Activated naive CD4-positive, alpha-beta T cell treated with anti-CD3 and anti-CD28 coated beads for 36 hours (primary cell): ENCODE measurements at places on chromosomes 6 and 20. TPM values are rescaled to one million over a fixed set of nuclear protein-coding genes. Genes with fewer than 3 reads are reported as not detected.

DNA sequence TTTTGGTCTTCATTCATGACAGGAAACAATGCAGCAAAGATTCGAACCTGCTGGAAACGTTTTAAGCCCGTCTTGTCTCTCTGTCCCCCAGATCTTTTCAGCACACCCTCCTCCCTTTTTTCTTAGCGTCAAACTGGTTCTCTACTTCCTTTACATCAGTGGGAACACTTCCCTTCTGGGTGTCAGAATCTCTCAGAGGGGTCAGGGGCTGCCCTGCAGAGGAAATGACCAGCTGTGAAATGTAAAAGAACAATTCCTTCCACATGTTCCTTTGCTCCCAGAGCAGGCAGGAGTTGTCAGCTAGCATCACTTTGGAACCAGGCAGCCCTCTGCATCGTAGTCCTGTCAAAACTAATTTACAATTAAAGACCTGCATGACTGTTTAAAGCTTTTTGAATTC is 619.0 kb downstream of the TFAP2A start:
- DNase-seq: no peak

DNA sequence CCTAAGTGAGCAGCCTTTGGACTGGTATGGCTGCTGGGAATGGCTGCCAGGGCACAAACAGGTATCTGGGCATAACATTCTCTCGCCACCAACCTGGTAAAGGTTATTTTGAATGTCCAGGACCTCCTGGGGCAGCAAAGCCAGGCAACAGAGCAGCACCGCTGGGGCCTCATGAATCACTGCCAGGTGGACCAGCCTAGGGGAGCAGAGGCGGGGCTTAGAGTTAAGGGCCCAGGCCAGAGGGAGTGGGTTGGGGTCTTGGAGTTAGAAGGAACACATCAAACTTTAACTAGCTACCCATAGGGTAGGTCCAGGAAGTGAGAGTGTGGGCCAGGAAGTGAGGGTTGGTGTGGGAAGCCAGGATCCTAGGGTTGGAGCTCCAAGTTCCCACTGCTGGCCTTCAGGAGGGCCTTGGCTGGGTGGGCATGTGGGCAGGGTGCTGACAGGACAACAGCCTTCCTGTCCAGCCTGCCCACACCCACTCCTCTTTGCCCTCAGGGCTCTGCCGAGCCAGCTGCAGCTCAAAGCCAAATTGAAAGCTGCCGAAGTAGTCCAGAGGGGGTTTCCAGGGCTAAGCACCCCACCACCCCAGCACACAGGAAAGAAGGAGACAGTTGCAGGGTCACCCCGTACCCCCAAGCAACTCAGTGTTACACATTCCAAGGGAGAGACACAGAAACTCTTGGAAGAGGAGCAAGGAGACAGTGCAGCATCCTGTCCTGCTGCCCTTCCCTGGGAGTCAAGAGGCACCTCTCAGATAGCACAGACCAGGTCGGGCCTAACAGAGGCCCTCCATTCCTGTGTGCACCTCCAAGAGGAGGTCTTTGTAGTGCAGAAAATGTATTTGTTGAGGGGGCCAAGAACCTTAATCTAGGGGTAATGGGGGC is 2.6 kb downstream of the NFKBIE start:
- DNase-seq: peak; percentile 16

- no peak for DNase-seq
Observed at GRCh38 chr20:34896086-34896621, 19.7 kb downstream of the ACSS2 start.

ECT2L gene
- total RNA-seq: not detected

- peak; percentile 52 for DNase-seq
Observed at GRCh38 chr6:166955121-166955864, 1.1 kb downstream of the RNASET2 start.

GRCh38 chr6:125656287-125656870 is 93.1 kb upstream of the HEY2 start:
- no peak for DNase-seq

GRCh38 chr6:111666847-111667246 is 61.2 kb upstream of the TRAF3IP2 start:
- DNase-seq: no peak

GRCh38 chr20:47202733-47203667 is 153.5 kb downstream of the ZMYND8 start:
- DNase-seq: no peak
